Effector CD4-positive, alpha-beta T cell (primary cell): ENCODE measurements at places on chromosomes 13 and 19.

DNA sequence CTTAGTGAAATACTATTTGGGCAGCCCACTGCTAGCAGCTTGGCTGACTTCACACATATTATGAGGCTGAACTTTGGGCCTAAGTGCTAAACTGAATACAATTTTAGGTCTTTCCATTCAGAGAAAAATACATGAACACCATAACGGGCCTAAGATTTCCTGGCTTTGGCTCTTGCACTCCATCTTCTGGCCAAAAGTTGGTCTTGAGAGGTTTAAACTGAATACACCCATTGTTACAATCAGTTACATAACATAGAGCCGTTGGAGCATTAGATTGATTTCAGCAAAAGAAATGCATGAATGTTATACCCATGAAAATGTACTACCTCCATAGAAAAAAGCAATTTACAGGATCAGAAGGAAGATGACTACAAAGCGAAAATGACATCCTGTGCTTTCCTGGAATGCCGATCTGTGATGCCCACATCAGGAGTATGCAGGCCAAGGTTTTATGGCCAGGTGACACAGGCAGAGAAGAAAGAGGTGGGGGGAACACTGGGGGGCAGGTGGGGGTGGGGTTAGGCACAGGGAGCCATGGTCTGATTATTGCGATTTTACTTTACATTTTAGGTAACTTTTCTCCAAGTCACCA lies 11.1 kb upstream of the SHISA2 start:
- peak; percentile 24 for DNase-seq

GRCh38 chr13:109604894-109605293 lies 181.5 kb downstream of the IRS2 start:
- no peak for DNase-seq

- DNase-seq, result no peak
Observed at GRCh38 chr19:13478576-13478975, 27.7 kb downstream of the CACNA1A start.

DNA sequence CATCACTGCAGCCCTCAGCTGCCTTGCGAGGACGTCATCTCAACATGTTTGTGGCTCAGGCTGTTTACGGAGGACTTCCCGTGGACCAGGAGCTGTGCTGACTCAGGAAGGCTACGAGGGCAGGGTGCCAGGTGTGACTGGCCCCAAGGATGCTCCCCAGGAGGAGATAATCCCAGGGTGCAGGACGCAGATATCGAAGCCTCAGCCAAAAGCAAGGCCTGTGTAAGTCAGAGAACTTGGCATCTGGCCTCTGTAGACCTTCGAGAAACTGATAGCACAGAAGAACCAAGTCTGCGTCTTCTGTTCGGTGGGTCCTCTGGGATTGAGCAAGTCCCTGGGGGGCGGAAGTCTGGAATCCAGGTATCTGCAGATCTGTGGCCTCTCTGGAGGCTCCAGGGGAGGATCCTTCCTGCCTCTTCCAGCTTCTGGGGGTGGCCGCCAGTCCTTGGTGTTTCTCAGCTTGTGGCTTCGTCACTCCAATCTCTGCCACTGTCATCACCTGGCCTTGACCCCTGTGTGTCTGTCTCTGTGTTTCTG lies 2.6 kb upstream of the DOHH start:
- no peak for DNase-seq

- no peak for DNase-seq
Observed at GRCh38 chr13:80386002-80386401, 45.1 kb upstream of the SPRY2 start.

DNA sequence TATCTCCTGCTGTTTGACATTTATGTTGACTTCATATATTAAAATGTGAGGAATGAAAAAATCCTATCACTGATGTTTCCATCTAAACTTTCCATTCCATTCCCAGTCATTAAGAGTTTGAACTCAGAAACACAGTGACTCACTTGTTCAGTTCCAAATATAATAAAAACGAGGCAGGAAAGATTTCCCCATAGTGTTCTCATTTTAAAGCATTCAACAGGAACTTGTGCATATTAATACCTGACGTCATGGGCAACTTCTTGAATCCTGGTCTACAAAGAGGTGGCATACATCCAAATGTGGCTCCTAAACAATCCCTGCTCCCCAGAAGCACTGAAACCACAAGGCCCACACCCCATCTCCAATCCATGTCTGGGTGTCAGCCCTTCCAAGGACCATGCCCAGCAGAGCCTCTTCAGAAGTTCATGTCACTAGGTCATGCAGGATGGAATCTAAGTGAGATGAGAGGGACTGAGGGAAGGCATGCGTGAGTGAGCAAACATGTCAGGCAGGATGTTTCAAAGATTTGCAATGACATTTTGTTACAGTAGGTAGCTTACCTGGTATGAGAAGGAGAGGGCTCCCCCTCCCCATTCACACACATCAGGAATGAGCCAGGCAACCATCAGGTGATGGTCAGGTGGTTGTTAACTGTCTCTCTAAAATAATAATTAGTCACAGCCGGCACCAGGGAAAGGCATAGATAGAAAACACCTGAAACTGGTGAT lies 9.4 kb upstream of the ERVV-2 start:
- DNase-seq, result no peak

DNA sequence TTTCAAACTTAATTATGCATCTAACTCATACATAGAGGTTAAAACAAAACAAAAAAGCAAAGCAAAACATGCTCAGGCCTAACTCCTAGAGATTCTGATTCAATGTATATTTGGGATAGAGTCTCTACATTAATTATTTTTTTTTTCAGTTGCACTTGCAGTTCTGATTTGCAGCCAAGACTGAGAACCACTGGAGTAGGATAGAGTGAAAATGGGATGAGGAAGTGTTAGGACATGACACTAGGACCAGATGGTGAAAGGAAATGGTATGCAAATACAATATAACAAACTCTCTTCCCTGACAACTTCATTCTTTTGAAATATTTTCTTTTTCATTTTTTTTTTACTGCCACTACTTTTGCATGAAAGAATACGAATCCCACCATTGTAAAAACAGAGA lies 1.8 kb downstream of the CCDC122 start:
- no peak for DNase-seq

GRCh38 chr13:99199541-99200431 lies 868 bp upstream of the UBAC2 start:
- DNase-seq, result no peak

GRCh38 chr13:37889102-37889501 lies 19.5 kb upstream of the TRPC4 start:
- DNase-seq, result no peak

- DNase-seq, result no peak
Observed at GRCh38 chr13:59392328-59392727, 771.4 kb downstream of the DIAPH3 start.

GRCh38 chr13:51601601-51602565 lies 17.6 kb downstream of the WDFY2 start:
- DNase-seq, result no peak

- DNase-seq, result no peak
Observed at GRCh38 chr19:39160523-39160861, 34.9 kb downstream of the PAK4 start.

GRCh38 chr19:53877361-53877766 lies 4.6 kb upstream of the PRKCG start:
- peak; percentile 47 for DNase-seq

GRCh38 chr13:98557937-98558792 lies 18.7 kb downstream of the STK24 start:
- DNase-seq, result no peak

DNA sequence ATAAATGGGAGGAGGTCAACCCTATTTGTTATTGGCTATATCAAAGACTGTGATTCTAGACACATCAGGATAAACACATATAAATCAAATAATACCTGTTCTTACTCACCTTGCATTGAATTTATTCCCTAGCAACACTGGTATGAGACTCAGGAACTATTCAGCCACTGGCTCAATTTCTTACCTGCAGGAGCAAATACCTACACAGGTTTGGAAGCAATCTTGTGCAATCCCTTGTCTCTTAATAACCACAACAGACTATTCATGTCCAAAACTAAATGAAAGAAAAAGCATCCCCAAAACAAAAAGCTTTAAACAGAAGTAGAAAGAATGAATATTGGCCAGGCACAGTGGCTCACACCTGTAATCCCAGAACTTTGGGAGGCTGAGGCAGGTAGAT lies 55.5 kb downstream of the TBC1D4 start:
- no peak for DNase-seq
